Activated B cell treated with CpG ODN at 0.5 μM for 24 hours (primary cell): ENCODE measurements at places on chromosomes 4 and X. TPM values are rescaled to one million over a fixed set of nuclear protein-coding genes. Genes with fewer than 3 reads are reported as not detected.

The PAGE1 gene
- not detected in 2 replicates for total RNA-seq

The RAI2 gene
- total RNA-seq = not detected in 2 replicates

The TLR10 gene
- total RNA-seq = 92.0 and 107 TPM in 2 replicates

The ZFX gene
- 55.4 and 67.0 TPM in 2 replicates for total RNA-seq

The ACOT9 gene
- total RNA-seq = 46.0 and 49.4 TPM in 2 replicates

The MYL5 gene
- 21.9 and 24.6 TPM in 2 replicates for total RNA-seq

The FGF2 gene
- total RNA-seq = 0.10 and 0.29 TPM in 2 replicates

The SLC6A14 gene
- not detected in 2 replicates for total RNA-seq

DNA sequence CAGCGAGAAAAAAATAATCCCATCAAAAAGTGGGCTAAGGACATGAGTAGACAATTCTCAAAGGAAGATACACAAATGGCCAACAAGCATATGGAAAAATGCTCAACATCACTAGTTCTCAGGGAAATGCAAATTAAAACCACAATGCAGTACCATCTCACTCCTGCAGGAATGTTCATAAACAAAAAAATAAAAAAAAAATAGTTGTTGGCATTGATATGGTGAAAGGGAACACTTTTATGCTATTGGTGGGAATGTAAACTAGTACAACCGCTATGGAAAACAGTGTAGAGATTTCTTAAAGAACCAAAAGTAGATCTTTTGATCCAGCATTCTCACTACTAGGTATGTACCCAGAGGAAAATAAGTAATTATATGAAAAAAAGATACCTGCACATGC lies 508.3 kb upstream of the MAGEB2 start:
- no peak for DNase-seq

DNA sequence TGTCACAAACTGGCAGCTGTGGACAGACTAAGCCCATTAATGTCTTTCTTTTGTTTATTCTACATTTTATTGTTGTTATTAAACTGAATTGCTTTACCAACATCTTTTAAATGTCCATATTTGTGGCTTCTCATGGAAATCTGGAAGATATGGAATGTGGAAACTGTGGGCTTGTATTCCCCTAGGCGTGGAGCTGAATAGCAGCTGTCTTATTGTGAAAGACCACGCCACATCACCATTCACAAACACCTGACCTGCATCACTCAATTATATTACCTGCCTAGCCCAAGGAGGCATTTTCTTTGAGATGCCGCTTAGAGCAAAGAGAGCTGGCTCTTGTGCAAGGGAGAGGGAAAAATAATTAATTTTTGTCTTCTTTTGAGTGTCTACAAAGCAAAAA lies 96.9 kb upstream of the GPRIN3 start:
- DNase-seq = no peak

DNA sequence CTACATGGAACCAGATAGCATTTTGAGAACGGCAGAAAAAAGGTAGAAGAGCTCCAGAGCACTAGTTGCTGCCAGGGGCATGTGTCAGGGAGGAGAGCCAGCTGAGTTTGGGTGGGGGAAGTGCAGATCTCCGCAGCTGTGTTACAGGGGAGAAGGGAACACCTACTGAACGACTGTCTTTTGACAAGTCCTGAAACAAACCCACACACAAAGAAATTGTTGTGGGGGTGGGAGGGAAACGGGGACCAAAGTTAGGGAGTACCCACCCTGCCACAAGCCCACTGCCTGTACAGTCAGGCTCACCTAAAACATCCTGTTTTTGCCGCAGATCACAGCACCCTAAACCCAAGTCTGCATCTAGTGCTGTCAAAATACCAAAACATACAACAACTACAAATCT lies 55.5 kb downstream of the LEF1 start:
- DNase-seq = no peak

DNA sequence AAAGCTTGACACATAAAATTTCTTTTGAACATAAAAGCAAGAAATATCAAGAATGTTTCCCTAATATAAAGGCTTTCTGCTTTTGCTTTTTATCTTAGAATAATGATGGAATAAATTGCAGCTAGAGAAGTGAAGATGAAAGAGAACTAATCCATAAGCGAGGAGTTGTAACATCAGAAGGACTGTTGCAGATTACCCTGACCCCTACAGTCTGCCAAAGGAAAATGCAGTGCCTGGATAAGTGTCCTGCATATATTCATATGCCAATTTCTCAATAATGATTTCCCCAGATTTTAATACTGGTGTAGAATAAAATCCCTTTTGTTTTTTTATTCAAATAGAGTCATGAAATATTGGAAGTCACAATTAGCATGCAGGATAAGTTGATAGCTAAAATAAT lies 115.9 kb downstream of the MAGEC2 start:
- DNase-seq = no peak

GRCh38 chrX:22652596-22652995 lies 347.2 kb upstream of the DDX53 start:
- DNase-seq = no peak

DNA sequence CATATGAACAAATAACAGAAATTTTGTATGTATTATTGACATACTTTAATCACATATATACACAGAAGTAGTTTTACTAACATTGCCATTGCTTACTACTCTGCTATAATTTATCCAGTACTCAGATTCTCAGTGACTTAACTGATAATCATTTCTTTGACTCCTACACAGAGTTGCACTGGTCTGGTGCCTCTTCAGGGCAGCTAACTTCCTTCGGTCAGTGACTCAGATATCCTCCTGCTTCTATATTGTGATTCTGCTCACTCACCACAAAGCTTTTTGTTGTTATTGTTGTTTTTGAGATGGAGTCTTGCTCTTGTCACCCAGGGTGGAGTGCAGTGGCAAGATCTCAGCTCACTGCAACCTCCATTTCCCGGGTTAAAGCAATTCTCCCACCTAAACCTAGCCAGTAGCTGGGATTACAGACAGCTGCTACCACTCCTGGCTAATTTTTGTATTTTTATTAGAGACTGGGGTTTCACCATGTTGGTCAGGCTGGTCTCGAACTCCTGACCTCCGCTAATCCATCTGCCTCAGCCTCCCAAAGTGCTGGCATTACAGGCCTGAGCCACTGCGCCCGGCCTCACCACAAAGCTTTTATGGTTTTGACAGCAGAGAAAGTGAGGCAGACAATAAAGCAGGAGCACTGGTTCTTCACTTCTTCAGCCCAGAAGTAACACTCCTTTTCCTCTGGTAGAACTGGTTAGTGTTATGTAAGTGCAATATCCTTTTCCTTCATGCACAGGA lies 499.3 kb downstream of the EPHA5 start:
- DNase-seq = no peak

GRCh38 chrX:52424656-52425055 lies 55.8 kb downstream of the XAGE2 start:
- DNase-seq = no peak

DNA sequence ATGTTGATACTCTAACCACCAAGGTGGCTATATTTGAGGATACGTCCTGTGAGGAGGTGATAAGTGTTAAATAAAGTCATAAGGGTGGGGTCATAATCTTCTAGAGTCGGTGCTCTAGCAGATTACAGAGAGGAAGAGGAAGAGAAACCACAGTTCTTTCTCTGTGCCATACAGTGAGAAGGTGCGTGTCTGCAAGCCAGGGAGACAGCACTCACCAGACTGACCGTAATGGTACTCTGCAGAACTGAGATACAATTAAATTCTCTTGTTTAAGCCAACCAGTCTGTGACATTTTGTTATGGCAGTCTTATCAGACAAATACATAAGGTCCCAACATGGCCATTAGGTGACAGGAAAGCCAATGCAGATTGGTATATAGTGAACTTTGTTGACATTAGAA lies 480.9 kb upstream of the IGFBP7 start:
- DNase-seq = no peak

- no peak for DNase-seq
Measured at GRCh38 chrX:139892512-139892911, 40.3 kb downstream of the ATP11C start.

- DNase-seq = no peak
Measured at GRCh38 chr4:155959417-155959816, 5.8 kb upstream of the CTSO start.

GRCh38 chrX:104098151-104098808 lies 14.0 kb upstream of the ZCCHC18 start:
- DNase-seq = no peak

DNA sequence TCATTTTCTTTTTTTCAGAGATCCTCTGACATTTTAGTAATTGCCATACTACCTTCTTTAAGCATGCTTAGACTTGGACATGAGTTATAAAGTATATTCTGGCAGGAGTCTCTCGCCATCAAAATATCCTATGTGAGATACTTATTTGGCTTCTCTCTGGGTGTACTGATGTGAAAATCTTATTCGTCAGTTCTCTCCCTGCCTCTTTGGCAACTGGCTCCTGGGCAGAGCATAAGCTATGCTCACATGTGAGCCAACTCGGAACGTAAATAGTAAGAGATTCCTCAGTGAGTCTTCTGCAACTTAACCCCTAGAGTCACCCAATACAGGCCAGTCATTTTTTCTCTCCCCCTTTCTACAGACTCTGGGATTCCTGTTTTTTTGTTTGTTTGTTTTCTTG lies 91.6 kb downstream of the MAGEB17 start:
- no peak for DNase-seq

DNA sequence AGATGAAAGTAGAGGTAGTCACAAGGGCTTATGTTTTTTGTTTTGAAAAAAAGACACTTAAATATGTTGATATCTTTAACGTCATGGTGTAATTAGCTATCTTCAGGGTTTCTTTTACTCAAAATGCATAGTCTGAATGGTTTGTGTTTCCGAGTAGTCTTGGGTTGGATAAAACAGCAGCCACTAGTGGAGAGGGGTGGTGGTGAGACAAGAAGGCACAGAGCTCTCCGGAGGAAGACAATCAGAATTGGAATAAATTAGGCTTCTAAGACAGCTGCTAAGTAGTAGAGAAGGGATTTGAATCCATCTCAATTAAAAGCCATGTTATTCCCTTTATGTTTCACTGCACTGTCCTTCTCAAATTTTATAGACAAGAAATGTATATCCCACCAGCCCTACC lies 240.4 kb upstream of the VEGFC start:
- DNase-seq = no peak

GRCh38 chr4:25060241-25060962 lies 29.7 kb upstream of the LGI2 start:
- DNase-seq = no peak

DNA sequence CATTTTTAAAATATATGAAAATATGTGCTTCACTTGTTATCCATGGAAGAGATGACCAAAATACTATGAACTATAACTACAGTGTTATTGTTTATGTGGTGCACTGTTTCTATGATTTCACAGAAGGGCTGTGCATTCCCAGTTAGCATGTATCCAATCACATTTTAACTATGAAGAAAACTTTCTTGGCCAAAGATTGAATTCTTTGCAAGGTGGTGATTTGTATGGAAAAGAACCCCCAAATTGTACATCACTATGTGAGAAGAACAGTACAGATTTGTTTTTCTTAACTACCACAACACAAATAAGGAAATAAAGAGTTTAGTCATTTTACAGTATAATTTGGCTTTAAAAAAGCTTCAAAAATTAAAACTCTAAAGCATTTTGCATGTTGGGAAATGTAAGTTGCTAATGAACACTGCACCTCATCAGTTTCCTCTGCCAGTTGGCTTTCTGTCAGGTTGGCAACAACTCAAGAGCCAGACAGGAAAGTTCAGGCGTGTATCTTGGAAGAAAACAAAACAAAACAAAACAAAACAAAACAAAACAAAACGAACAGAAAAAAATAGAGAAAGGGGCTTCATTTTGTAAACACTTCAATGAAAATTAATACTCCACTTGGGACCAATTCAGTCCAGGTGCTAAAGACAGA lies 237.0 kb downstream of the SCFD2 start:
- no peak for DNase-seq

GRCh38 chr4:184853436-184853835 lies 27.7 kb upstream of the ACSL1 start:
- DNase-seq = no peak

GRCh38 chrX:149313871-149314371 lies 191.2 kb downstream of the IDS start:
- no peak for DNase-seq

- DNase-seq = no peak
Measured at GRCh38 chr4:151150821-151151580, 51.6 kb downstream of the RPS3A start.

- no peak for DNase-seq
Measured at GRCh38 chr4:127775843-127776242, 6.3 kb upstream of the HSPA4L start.

- no peak for DNase-seq
Measured at GRCh38 chr4:169870507-169870906, 112.8 kb upstream of the HPF1 start.

DNA sequence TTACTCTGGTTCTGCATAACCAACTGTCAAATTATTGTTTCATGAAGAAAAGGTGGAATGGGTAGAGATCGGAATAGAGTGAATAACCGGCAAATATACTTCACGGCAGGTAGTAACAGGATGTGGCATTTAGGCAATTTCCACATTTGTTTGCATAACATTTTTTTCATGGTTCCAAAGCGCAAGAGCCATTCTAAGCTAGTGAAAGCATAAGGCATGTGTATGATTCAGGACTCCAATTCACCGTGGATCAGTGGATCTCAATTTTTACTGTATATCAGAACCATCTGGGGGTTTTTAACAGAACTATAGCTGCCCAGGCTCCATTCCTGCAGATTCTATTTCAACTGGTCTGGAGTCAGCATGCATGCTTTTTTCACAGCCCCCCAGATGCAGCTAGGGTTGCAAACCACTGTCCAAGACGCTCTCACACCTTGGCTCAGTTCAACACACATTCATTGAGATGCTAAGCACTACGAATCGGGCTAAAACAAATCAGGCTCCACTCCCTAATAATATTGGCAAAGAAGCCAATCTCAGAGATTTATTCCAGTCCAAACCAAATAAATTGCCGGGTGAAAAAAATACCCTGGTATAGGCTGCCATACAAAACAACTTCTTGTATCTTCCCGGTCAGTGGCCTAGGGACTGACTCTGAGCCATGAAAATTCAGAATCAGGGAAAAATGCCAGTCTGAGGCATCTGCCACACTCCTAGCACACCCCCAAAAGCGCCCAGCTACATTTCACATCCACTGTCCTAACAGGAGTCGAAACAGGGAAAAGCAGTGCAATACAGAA lies 30.0 kb downstream of the AFAP1 start:
- DNase-seq = no peak

GRCh38 chrX:10897768-10898167 lies 213.4 kb upstream of the HCCS start:
- no peak for DNase-seq

GRCh38 chr4:55876387-55876786 lies 22.9 kb downstream of the EXOC1 start:
- no peak for DNase-seq
